Stimulated activated CD8-positive, alpha-beta memory T cell treated with anti-CD3 and anti-CD28 coated beads, Interleukin-7, amount 100 ng/mL, for 48 hours (primary cell): ENCODE measurements at places on chromosomes 4 and X.
A peak's percentile ranks its signal among the peaks of the same experiment; 100 is the strongest.

GRCh38 chrX:70755850-70756249 is 152.7 kb downstream of the TEX11 start:
- peak; percentile 25 for DNase-seq

- no peak for DNase-seq
Observed at GRCh38 chr4:20490734-20491133, 209.5 kb upstream of the PACRGL start.

DNA sequence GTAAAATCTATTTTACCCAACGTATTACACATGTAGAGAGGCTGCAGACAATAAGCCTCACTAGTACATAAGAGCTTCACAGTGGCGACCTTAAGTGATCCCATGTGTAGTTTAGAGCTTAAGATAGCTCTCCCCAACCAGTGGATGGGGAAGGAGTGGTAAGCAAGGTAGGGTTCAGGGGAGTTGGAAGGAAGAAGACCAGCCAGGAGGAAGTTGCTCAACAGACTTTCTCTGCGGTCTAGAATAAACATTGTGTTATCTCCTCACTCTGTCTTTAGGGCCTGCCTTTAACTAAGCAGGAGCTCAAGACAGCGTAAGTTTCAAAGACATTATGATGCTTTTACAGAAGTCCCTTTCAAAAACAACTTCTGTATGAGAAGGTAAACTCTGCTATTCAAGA is 16.8 kb downstream of the MEPE start:
- DNase-seq = no peak

DNA sequence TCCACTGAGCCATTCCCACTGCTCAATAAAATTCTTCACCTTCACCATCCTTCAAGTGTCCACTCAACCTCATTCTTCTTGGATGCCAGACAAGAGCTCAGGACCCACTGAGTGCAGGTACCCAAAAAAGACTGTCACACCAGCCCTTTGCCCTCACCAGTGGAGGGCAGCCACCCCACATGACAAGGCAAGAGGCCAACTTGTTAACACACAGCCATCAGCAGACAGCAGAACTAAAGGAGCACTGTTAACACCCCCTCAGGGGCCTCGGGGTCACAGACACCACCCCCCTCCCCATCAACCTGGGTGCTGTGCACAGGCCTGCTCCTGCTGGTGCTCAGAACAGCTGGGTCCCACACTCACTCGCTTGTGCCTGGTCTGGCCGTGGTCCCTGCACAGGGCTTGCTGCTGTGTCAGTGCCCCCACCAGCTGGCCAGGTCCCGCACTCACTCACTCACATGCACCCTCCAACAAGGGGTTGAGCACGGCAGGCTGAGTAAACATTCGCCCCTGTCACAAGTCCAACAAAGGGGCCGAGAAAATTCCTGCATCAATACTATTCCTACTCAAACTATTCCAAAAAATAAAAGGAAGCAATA is 54.1 kb downstream of the ATRX start:
- DNase-seq = no peak

DNA sequence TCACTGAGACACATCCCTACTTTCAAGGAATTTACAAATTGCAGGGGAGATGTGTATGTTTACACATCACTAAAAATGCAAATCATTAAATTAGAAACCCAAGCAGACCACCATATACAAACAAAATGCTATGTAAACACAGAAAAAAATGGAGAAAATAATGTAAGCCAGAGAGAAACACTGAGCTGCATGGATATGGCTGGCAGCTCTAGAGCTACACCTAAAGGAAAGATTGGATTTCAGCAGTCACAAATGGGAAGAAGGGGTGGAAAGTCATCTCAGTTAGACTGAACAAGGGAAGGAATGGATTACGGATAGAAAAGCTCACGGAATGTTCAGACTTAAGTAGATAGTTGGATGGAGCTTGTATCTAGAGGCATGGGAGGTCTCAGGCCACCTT is 186.3 kb downstream of the MOSPD2 start:
- no peak for DNase-seq

GRCh38 chrX:23616361-23616760 is 50.9 kb upstream of the PRDX4 start:
- DNase-seq = no peak

- no peak for DNase-seq
Observed at GRCh38 chr4:161585011-161585410, 578.8 kb downstream of the FSTL5 start.

GRCh38 chrX:12956704-12957534 is 18.0 kb upstream of the TMSB4X start:
- DNase-seq = no peak

DNA sequence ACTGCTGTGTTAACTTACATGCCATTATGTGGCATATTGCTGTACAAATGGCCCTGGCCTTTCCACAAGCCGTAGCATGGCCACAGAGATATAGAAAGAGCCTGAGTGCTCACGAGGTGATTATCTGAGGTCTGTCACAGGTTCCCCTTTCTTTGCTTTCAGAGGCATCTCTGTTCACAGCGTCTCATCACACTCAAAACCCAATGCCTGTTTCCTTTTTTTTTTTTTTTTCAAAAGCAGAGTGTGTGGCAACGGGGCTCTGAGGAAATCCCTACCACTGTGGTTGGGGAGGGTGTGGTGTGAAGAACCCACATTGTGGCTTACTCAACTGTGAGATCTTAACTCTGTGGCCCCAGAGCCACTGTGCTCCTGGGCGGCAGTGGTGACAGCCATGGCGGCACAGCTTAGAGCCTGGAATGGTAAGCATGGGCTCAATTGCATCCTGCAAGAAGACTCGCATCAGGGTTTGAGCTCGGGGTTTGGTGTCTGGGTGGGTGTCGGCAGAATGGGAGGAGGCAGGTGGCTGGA is 30.8 kb downstream of the RTL5 start:
- peak; percentile 57 for DNase-seq

DNA sequence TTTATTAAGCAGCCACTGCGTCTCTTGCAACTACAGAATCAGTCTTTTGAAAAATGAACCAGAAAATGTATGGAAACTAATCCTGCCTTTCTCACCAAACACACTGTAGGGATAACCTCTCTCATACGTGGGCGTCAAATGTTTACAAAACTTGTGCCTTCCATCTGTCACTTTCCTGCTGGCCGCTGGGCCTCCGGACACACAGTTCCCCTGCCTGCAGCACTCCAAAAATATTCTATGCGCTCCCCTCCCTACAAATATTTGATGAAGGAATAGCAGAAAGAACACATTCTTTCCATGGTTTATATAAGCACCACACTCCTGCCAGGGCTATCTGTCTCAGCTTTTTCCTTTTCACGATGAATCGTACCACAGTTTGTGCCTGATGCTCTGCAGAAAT is 14.9 kb upstream of the CYTL1 start:
- DNase-seq = no peak

DNA sequence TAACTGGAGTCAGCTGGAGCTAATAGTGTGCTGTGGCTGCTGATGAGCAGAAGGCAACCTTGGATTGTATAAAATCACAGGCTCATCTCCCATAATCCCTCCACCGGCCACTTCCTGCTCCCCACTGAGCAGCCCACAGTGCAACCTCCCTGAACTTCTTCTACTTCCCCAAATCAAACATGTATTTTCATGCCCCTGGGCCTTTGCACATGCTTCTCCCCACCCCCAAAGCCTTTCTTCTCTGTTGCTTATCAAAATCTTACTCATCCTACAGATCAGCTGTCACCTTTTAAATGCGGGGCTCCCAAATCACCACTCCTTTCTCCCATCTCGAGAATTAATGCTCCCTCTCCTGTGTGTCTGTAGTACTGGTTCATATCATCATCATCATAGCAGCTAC is 35.8 kb downstream of the RHOH start:
- no peak for DNase-seq

GRCh38 chr4:4762909-4763821 is 96.3 kb upstream of the MSX1 start:
- DNase-seq = peak; percentile 19

DNA sequence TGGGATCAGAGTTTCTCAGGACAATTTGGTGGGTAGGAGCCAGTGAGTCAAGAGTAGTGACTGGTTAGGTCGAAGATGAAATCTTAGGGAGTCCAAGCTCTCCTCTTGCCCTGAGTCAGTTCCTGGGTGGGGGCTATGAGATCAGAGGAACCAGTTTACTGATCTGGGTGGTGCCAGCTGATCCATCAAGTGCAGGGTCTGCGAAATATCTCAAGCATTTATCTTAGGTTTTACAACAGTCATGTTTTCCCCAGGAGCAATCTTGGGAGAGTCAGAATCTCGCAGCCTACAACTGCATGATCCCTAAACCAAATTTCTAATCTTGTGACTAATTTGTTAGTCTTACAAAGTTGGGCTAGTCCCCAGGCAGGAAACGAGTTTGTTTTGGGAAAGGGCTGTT is 1833.2 kb upstream of the PCDH7 start:
- no peak for DNase-seq

- DNase-seq = no peak
Observed at GRCh38 chr4:2044542-2045517, 14.3 kb upstream of the NAT8L start.

GRCh38 chr4:48133669-48134068 is 381 bp downstream of the TXK start:
- no peak for DNase-seq

DNA sequence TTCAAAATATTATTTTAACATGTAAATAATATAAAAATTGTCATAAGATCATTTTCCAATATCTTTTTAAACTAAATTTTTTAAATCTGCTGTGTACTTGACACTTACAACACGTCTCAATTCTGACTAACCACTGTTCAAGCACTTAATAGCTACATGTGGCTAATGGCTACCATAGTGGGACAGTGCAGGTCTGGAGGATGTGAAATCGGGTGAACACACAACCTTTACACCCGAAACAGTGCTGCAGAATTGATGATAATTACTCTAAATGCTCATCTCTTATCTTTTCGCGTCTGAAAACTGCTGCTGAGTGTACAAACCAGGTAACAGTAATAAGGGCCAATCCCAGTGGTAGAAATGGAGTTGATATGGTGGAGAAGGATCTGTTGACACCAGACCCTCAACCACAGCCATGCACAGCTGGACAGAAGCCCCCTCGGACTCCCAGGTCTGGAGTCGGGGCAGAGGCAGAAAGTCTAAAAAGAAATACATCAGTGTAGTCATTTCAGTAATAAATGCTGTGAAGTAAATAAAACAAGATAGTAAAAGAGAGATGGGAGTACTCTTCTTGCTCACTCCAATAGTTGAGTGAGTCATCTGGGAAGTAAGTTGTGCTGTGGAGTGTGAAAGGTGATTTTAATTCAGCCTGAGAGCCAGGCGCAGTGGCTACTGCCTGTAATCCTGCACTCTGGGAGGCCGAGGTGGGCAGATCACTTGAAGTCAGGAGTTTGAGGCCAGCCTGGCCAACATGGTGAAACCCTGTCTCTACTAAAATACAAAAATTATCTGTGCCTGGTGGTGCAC is 150.0 kb downstream of the CBR4 start:
- no peak for DNase-seq

DNA sequence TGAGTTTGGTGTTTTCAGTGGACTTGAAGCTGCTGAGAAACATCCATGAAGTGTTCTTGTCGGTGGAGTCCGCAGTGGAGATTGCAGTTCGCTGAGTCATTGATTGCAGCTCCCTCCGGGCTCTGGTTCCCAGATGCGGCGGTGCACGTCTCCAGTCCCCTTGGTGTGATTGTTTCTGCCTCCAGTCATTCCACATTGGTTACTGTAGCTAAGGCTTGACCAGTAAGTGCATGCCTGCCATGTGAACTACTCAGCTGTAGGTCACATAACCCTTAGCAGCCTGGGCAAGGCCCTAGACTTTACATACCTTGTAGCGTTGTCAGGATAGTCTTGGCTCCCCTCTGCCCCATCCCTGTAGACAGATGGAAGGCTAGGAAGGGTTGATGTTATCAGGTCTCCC is 53.8 kb upstream of the CLCN4 start:
- no peak for DNase-seq

- no peak for DNase-seq
Observed at GRCh38 chr4:82430964-82431745, 765 bp downstream of the ENOPH1 start.

- no peak for DNase-seq
Observed at GRCh38 chr4:128362760-128363159, 75.1 kb upstream of the PGRMC2 start.

- DNase-seq = no peak
Observed at GRCh38 chrX:50586980-50587379, 116.4 kb upstream of the DGKK start.

- no peak for DNase-seq
Observed at GRCh38 chrX:22922961-22923360, 76.8 kb upstream of the DDX53 start.

DNA sequence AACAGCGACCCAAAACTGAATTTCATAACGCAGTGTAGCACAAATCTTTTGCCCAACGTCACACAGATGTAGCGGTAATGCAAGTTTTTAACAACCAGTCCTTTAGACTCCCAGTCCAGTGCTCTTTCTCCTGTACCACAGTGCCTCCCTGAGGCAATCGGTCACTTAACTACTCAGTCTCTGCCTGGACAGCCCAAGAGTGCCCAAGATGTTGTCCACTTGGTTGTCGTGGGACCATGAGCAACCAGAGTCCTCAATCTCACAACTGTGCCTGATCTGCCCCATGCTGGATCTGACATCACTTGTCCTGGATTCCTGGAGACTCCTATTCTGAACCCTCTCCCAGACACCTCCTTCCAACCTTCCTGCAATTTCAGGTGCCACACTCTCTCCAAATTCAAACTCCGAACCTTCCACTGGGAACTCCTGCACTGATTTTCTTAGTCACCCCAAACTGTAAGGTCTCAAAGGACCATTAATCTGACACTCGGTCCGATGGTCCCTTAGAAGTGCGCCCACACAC is 702 bp downstream of the MMGT1 start:
- DNase-seq = no peak

DNA sequence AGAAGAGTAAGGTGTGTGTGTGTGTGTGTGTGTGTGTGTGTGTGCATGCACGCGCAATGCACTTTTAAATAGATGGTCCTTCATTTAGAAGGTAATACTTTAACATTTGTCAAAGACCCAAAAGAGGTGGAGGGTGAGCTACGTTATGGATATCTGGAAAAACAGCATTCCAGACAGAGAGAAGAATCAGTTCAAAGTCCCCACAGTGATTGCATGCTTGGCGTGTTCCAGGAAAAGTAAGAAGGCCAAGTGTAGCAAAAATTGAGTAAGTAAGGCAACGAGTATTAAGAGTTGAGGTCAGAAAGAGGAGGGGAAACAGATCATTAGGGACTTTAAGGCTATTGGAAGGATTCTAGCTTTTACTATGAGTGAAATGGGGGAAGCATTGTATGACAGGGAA is 21.9 kb upstream of the GABRE start:
- DNase-seq = no peak
